Thoracic aorta (tissue), 2 donors: ENCODE measurements at places on chromosomes 5 and 9.
A peak's percentile ranks its signal among the peaks of the same experiment; 100 is the strongest.

- DNase-seq = no peak
Observed at GRCh38 chr9:17476401-17476800, 102.5 kb upstream of the SH3GL2 start.

DNA sequence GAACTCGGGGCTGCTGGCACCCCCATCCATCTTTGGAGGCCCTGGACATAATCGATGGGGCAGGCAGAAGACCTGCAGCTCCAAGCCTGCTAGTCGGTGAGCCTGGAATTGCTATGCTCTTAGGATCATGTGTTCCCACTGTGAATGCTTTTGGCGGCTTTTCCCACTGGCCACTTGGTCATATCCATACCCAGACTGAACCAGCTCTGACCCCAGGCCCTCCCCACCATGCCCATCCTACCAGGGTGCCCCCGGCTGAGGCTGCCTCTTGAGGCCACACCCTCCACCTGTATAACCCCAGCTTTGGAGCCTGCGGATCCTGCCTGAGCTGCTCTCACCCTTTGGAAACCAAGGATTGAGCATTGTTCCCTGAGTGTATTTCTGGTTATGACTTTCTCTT, 113.5 kb downstream of the TENT4A start:
- no peak for DNase-seq

DNA sequence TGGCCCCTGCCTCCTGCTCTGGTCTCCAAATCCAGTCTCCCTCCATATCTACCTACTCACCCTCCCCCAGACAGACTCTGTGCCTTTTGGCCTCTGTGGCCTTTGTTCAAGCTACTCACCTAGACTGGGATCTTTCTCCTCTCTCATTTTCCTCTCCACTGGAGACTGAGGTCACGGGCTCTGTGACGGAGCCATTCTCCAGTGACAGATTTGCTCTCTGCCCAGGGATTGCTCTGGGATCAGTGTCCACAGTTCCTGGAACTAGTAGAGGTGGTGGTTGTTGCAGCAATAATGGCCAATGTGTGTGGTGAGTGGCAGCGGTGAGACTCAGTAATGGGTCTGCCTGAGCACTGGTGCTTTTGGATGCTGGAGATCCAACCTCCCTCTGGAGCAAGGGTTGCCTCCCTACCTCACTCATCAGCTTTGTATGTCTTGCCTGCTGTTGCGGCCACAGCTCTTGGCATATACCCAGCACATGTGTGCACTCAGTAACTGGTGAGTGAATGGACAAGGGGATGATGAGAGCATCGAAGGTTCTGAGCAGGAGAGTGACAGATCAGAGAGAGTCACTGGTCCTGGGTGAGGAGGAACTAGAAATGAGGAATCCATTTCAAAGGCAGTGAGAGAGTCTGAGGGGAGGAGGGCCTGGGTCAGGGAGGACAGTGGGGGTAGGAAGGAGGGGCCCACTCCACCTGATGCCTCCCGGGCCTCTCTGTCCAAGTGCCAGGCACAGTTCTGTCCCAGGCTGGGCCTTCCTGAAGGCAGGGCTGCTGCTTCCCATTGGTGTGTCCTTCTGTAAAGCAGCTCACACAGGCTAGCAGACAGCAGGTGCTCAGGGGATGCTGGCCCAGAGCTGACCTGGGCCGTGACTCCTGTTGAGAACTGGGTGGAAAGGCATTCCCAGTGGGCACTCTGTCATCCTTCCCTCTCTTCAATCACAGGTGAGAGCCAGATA, 96.5 kb upstream of the PITX1 start:
- no peak for DNase-seq

DNA sequence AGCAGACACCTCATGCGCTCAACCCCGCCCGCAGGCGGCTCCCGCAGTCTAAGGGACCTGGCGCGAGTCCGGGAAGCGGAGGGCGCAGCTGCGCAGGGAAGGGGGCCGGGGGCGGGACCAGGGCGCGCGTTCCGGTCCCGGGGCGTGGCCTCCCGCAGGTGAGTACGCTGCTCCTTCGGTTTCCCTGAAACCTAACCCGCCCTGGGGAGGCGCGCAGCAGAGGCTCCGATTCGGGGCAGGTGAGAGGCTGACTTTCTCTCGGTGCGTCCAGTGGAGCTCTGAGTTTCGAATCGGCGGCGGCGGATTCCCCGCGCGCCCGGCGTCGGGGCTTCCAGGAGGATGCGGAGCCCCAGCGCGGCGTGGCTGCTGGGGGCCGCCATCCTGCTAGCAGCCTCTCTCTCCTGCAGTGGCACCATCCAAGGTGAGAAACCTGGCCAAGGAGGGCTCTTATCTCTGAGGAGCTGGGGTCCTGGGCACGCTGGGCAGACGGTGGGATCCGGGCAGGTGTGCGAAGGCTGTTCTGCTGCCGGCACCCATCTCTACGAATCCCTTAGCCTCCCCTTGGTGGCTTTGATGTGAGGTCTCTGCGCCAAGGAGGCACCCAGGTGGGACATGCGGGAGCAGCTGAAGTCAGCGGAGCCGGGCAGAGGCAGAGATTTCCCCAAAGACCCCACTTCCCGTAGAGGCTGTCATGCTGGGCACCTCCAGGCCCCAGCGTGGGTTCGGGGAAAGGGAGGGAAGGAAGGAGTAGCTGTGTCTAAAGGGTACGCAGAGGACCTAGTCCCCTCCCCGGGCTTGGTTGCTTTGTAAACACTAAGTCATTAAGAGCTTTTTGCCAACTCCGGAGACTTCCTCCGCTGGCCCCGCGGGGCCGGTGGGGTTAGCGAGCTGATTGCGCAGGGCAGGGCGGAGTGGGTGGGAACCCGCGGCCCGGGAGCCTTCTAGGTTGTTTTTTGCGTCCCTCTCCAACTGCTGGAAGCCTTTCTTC, at the start of gene F2RL1:
TSS of gene F2RL1 (plus strand) at position 187 of the 988 bp plus-strand sequence. CDS start at position 340, 153 bp downstream.
- no peak for DNase-seq

DNA sequence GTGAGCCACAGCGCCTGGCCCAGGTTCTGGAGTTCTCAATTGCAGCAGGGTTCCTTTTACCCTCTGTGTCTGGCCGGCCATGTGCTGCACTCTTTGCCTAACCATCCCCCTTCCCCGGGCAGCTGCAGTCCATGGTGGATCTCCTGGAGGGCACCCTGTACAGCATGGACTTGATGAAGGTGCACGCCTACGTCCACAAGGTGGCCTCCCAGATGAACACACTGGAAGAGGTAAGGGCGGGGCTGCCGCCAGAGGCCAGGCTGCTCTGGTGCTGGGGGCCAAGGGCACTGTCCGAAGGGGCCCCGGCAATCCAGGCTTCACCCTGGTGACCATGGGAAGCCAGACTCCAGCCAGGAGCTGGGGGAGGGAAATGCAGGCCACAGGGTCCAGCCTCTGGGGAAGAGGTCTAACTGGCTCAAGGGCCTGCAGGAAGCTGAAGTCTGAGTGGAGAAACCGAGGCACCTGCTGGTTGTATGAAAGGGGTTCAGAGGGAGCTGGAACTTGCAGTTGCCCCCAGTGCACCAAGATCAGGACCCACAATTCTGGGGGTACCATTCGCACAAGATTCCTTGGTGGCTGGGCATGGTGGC, 18.1 kb downstream of the OLFML2A start:
- no peak for DNase-seq

DNA sequence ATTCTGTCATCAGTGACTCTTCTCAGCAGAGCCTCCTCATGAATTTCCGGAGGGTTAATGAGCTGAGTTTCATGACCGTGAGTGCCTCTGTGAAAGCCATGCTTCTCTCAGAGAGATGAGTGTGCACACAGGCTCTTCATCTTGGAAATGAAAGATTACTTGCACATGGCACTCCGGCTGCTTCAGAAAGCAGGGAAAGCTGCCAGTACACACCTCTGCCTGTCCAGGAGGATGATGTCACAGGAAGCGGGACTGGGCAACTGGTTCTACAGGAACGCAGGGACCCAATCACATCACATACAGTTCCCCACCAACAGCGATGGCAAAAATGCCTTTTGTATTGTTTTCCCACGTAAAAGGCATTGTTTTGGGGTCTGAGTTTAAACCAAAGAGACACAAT, 286.0 kb upstream of the DAP start:
- DNase-seq = no peak

- DNase-seq = no peak
Observed at GRCh38 chr5:15513431-15513830, 13.5 kb downstream of the FBXL7 start.

DNA sequence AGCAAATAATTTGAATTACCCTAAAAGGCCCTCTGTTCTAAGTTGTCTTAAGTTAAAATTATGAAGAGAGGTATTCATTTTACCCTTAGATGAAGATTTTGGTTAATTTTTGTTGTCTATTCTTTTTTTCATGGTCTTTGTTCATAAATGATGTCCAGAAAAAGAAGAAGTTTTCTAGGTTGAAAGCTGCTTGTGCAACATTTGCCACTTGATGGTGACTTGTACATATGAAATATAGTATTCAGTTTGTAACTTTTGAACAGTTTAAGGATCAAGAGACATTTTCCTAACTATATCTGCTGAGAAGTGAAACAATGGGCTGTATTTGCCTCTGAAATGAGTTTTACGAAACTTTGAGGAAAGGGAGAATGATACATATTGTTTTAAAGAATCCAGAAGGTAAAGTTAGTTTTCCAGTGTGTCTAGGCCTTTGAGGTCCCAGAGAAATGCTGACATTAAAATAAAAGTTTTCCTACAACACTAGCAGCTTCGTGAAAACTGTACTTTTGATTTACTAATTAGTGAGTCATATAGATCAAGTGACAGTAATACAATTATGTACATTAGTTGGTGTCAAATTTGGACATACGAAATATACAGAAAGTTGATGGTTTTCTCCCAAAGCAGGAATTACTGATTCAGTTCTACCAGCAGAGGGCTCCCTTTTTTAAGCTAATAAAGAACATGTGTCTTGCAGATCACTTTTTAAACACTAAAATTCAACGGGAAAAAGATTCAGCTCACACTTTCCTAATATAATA, 70.5 kb downstream of the PIK3R1 start:
- no peak for DNase-seq

- DNase-seq = no peak
Observed at GRCh38 chr9:98940276-98940675, 3.4 kb upstream of the COL15A1 start.

- peak; percentile 64 for DNase-seq
Observed at GRCh38 chr5:77133061-77133758, 46.1 kb upstream of the ZBED3 start.

- no peak for DNase-seq
Observed at GRCh38 chr9:70255486-70255885, 3.3 kb upstream of the SMC5 start.

DNA sequence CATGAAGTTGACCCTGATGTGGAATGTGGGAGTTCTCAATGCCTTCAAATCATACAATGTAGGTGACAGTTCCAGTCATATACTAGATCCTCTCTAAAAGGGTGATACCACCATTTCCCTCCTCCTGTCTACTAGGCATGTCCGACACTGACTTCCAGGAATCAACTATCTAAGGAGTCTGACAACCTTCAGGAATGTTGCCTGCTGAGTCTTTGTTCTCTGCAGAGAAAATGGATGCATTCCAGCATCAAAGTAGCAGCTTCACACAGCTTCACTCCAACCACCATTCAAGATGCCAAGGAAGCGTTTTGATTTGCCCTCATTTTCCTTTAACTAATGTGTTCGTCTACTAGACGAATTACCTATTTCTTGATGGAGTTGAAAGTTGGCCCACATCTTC, 530.2 kb downstream of the EBF1 start:
- DNase-seq = no peak
